ENCODE measurements at places on chromosomes 2 and 18.

GRCh38 chr18:37332628-37333420, 232.8 kb downstream of the CELF4 start:
- no peak for DNase-seq

- DNase-seq = peak; percentile 28
Measured at GRCh38 chr2:169363560-169364150, 1.3 kb upstream of the LRP2 start.

- DNase-seq = no peak
Measured at GRCh38 chr2:3285901-3286645, 91.5 kb downstream of the EIPR1 start.

GRCh38 chr18:48889115-48889941, 61.4 kb downstream of the SMAD7 start:
- DNase-seq = no peak

DNA sequence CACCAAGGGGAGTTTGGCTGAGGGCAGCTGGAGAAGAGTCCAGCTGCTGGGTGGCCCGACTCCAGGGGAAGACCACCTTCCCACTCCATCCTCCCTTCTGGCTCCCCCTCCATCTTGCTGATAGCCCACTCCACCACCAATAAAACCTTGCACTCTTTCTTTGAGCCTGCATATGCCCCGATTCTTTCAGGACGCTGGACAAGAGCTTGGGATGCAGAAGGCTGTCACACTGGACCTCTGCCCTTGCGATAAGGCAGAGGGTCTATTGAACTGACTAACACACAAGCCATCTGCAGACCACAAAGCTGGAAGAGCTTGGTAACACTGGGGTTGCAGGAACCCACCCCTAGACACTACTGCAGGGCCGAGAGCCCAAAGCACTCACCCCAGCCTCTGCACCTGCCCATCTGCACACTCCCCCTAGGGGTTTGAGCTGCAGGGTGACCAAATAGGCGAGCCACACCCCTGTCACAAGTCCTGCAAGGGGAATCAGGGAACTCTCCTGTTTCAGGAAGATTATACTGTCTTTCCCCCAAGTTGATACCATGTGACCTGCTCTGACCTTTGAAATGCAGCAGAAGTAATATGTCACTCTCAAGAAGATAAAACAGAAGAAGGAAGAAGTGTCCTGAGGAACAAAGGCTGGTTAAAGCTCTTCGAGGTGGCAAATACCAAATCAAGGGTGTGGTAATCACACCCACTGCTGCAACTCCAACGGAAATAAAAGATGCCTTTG, 70.5 kb downstream of the SMAD4 start:
- no peak for DNase-seq

DNA sequence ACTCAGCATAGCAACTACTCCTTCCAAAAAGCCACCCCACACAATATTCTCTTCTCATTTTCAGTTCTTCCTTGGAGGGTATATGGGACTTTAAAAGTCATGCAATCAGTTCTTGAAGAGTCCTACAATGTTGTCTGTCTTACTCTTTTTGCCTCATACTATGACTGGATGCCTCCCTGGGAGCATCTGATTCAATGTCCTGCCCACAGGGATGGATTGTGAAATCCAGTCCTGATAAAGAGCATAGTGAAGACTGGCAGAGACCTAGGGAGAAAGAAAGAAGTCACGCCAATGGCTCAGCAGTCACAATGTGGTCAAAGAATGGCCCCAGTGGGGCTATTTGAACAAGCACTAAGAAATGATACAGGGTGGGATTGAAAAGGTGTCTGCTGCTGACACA, 155.1 kb upstream of the SERPINE2 start:
- no peak for DNase-seq
